Stimulated activated CD8-positive, alpha-beta memory T cell treated with anti-CD3 and anti-CD28 coated beads, Interleukin-12 subunit alpha, Interleukin-12 subunit beta, amount 100 ng/mL, for 1 hour (primary cell): ENCODE measurements at places on chromosomes 1 and 21.

- DNase-seq = no peak
Observed at GRCh38 chr1:201955729-201956143, 433 bp downstream of the TIMM17A start.

- DNase-seq = no peak
Observed at GRCh38 chr1:209589440-209589839, 5.9 kb downstream of the CAMK1G start.

DNA sequence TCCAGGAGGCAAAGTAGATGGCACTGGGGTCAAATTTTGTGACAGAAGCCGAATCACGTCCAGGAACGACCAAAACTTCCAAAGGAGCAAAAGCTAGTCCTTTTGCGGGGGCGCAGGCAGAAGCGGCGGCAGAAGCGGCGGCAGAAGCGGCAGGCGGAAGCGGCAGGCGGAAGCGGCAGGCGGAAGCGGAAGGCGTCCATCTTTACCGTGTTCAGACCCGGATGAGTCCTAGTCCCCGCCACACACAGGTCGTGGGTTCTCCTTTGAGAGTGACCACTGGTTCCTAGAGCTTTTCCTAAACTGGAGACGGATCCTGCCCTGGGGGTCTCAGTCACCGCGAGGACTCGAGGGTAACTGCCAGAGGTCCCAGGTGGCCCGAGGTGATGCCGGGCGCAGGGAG lies 53.6 kb downstream of the POFUT2 start:
- no peak for DNase-seq

GRCh38 chr1:117760485-117760884 lies 154.6 kb downstream of the TENT5C start:
- DNase-seq = no peak

DNA sequence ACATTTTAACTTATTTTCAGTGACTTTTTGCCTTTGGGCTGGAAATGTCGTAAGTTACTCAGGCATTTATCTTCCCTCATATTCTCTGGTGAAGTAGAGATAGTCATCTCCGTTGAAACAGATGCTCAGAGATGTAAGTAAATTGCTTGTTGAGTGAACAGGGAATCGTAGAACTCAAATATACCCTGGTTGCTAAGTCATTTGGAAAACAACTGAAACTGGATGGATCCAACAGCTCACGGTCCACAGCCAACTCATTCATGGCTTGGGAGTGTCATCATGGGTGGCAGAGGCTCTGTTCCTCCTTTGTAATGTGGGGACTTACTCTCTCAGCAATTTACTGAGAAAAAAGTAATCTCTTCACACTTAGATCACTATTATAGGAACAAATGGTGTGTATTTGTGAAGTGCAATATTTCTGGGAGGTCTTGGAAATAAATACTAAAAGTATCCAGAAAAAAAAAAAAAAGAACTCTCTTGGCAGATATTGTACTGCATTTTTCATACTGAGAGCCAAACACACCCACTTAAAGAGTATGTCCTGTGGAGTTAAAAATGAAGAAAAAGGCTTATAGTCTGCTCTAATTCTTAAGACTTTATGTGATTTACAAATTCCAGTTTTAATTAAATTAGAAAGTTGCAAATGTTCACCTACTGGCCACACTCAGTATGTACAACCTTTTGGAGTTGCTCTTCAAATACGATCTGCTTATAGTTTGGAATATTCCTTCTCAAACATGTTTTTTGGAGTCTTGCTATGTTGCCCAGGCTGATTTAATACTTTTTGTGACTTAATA lies 107.4 kb downstream of the LEPR start:
- DNase-seq = no peak

- DNase-seq = no peak
Observed at GRCh38 chr1:91617285-91617765, 116.7 kb downstream of the CDC7 start.

- DNase-seq = no peak
Observed at GRCh38 chr1:209883341-209883971, 54.6 kb upstream of the SYT14 start.

GRCh38 chr1:116151739-116152576 lies 40.8 kb downstream of the MAB21L3 start:
- peak; percentile 62 for DNase-seq

GRCh38 chr1:100219457-100219856 lies 30.2 kb downstream of the DBT start:
- DNase-seq = no peak

GRCh38 chr21:32036756-32037155 lies 163.9 kb downstream of the HUNK start:
- no peak for DNase-seq

- no peak for DNase-seq
Observed at GRCh38 chr1:66563094-66563800, 29.3 kb downstream of the SGIP1 start.

- no peak for DNase-seq
Observed at GRCh38 chr1:224539971-224540370, 76.1 kb upstream of the CNIH3 start.

GRCh38 chr1:162663589-162664106 lies 31.4 kb downstream of the DDR2 start:
- no peak for DNase-seq

DNA sequence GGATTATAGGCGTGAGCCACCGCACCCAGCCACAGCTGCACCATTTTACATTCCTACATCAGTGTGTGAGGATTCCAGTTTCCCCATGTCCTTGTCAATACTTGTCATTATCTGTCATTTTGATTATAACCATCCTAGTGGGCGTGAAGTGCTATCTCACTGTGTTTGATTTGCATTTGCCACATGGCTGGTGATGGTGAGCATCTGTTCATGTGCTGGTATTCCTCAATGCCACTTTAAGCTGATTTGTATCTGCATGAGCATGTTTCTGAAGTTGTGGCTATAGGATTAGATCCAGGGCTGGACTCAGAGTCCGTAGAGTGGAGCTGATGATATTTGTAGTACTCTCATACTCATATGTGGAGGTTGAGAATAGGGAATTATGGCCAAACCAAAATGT lies 36.6 kb downstream of the SRRM1 start:
- DNase-seq = no peak

DNA sequence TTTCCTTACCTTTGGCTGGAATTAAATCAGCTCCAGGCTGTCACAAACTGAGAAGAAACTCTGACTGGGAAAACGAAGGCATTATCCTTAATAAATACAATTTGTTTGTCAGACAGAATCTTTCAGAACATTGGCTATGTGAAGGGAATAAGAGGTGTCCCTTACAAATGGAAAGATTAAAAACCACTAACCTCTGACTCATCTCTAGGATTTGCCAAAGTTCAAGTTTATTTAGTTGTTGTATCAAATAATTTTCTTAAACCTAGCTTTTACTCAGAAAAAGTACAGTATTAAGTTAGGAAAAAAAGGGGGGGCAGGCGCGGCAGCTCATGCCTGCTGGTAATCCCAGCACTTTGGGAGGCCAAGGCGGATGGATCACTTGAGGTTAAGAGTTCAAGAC lies 15.7 kb downstream of the SERTAD4 start:
- no peak for DNase-seq

- DNase-seq = no peak
Observed at GRCh38 chr1:84876353-84876752, 16.7 kb downstream of the LPAR3 start.

- no peak for DNase-seq
Observed at GRCh38 chr1:90704817-90705216, 12.3 kb downstream of the BARHL2 start.

GRCh38 chr1:177427811-177428210 lies 257.1 kb downstream of the BRINP2 start:
- DNase-seq = no peak

GRCh38 chr1:55689800-55690199 lies 474.6 kb upstream of the USP24 start:
- no peak for DNase-seq

- peak; percentile 17 for DNase-seq
Observed at GRCh38 chr1:64744492-64745180, at the start of gene RAVER2. Gene RAVER2, plus strand, starts transcription at chr1:64745075. Its CDS starts 98 bp downstream, at chr1:64745173.

- no peak for DNase-seq
Observed at GRCh38 chr1:3494321-3495308, 40.1 kb downstream of the ARHGEF16 start.

- DNase-seq = no peak
Observed at GRCh38 chr1:22500471-22500870, 48.8 kb downstream of the ZBTB40 start.

DNA sequence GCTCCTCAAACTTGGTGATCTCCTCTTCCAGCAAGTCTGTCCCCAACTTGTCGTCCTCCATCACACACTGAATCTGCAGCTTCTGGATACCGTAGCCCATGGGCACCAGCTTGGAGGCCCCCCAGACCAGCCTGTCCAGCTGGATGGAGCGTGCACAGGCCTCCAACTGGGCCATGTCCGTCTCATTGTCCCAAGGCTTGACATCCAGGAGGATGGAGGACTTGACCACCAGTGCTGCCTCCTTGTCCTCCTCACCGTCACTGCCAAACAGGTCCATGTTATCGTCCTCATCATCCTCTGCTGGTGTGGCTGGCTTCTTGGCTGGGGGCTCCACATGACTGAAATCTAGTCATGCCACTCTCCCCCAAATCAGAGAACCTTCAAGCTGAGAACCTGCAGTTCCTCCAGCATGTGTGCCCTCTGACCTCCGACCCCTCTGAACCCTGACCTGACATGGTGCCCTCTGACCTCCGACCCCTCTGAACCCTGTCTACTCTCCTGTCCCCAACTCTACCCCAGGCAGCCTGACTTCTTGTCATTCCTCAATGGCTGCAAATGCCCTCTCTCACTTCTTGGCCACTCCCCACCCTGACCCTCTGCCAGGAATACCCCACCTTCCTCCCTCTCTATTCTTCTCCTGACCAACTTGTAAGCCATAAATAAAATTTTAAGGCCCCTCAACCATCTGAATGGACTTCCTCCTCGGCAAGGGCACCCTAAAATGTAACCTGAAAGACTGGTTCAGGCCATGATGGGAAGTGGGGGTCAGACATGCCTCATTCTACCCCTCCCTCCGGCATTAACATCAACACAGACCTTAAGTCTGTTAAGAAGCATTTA lies 275.7 kb upstream of the C1orf174 start:
- DNase-seq = no peak

DNA sequence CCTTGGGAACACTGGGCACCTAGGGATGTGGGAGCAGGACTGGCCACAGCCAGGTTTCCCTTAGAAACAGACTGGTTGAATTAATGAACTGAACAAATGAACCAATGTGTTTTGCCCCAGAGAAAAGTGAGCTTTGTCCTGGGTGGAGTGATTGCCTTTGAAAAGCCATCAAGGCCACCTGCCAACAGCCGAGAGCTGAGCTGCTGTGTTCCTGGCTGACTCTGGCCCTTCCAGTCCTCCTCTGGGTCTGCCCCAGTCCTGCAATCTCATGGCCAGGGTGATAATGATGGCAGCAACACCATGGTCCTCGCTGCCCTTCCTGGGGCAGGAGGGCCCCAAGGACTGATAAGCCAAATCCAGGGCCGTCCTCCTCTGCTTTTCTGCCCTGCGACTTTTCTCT lies 18.2 kb upstream of the GJA9 start:
- no peak for DNase-seq
